GM03348 (cell line): ENCODE measurements at places on chromosomes 7 and 10.

- DNase-seq = no peak
Measured at GRCh38 chr10:109961174-109962001, 38.1 kb upstream of the XPNPEP1 start.

- DNase-seq = peak; percentile 34
Measured at GRCh38 chr10:133438711-133439273, 14.4 kb upstream of the SPRN start.

DNA sequence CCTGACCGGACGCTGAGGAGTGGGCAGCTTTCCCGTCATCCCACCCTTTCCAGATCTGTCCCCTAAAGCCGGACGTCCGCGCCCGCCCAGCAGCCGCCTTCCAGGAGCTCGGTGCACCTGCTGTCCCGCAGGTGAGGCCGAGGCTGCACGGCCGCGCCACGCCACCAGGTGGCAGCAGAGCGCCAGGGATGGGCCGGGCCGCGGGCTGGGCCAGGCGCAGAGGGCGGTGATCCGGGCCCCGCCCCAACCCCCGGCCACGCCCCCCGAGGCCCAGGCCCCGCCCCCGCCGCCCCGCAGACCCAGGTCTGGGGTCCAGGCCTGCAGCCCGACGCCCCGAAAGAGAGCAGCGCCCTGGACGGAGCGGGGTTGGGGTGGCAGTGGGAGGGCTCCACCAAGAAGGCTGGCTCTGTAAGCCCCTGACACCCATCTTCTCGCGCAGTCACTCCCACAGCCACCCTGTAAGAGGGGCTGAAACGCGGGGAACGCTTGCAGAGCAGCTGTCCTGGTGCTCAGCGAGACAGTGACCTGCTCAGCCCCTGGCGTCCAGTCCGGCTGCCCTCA lies 32.2 kb downstream of the FOXL3 start:
- peak; percentile 97 for DNase-seq

GRCh38 chr10:23918839-23919238 lies 290.1 kb upstream of the KIAA1217 start:
- DNase-seq = no peak
